AG04450 (cell line): ENCODE measurements at places on chromosomes 5 and 9. TPM values are rescaled to one million over a fixed set of nuclear protein-coding genes. Genes with fewer than 3 reads are reported as not detected.

The FOXD4L4 gene
- not detected in 2 replicates for polyA plus RNA-seq

The RASGRF2 gene
- polyA plus RNA-seq: 18.1 and 19.5 TPM in 2 replicates

The CDKN2B gene
- 10.2 and 10.7 TPM in 2 replicates for polyA plus RNA-seq

DNA sequence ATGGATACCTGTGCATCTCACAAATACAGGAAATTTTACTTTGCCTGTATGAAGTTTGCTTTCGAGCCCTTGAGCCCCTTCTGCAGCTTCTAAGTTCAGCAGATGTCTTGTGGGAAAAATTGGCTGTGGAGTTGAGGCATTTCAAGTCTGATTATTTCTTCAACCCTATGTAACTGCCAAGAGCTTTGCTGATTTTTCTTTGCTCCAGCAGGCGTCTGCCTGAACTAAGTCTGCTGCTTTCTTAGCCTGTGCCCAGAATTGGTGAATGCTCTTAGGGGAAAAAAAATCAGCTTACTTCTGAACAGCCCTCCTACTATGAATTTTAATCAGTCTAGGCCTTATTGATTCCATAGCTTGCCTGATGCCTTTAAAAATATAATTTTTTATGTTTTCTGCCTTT, 41.2 kb downstream of the RIC1 start:
- no peak for DNase-seq

GRCh38 chr5:119814655-119815054, 185.3 kb downstream of the FAM170A start:
- DNase-seq: no peak

- DNase-seq: peak; percentile 70
These were observed 341.4 kb downstream of the DIRAS2 start for GRCh38 chr9:90301277-90301653.

DNA sequence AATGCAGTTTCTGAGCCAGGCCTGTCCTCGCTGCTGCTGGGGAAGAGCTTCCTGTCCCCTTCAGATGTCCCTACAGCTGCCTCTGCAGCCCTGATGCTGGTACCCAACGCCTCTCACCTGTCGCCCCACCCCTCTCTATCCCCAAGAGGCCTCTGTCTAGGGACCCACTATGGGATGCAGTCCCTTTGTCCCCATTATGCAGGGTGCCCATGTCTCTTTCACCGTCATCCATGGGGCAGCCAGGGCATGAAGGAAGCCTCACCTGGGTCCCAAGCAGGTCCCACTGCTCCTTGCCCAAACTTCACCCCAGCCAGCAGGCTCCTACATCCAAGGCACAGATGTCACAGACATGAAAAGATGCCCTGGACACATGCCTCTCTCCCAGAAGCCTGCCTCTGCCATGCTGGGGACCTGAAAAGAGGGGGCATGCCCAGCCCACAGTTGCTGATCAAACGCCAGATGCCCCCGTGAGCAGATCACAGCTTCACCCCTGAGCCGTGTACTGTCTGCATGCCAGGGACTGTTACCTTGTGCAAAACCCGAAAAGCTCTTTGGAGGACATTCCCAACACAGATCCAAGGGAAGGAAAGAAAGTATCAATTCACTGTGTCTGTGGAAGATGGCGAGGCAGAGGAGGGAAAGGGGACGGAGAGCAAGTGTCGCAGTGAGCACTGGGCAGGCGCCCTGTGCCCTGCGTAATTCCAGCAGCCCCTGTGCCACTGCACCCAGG, 81.0 kb downstream of the ADAMTS2 start:
- no peak for DNase-seq

DNA sequence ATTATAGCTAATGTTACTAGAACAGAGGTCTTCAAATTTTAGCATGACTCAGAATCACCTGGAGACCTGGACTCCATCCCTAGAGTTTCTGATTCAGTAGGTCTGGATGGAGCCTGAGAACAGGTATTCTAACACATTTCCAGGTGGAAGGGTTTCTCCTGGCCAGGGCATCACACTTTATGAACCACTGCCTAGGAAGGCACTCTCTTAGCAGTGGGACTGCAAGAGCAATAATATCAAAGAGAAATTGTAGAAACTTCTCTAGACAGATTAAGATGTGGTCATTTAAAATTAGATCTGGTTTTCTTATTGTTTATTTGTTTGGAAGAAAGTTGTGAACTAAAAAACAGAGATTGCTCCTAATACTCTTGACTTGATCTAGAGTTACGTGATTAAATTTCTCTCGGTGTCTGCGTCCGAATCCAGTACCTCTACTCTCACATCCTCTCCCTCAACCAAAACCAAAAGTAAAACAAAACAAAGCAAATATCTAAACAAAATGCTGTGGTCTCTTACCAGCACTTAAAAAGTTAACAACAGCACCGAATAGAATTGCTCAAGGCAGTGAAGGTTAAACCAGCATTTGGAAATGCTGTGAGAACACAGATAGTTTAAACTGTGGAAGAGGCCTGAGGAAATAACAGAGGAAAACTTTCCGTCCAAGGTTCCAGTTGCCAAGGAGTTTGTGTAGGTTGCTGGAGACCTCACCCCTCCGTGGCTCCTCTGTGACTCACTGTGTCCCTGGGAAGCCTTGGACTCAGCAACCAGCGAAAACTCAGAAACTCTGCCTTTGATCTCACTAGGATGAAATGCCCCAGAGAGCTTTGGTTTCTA, 193.4 kb downstream of the ARRDC3 start:
- no peak for DNase-seq

DNA sequence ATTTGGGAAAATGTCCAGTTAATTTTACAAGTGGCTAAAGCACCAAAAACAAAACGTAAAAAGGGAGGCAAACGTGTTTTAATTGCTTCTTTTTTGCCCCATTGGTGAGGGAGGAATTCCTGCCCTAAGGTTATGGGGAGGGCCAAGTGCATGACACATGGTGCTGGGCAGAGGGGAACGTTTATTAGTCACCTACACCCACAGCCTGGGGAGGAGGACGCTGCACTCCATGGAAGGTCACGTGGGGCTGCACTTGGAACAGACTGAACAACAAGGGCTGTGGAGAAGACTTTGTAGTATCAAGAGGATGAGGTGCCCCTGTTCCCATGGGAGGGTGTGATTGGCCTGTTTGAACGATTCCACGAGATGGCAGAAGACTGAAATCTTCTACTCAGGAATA, 13.7 kb upstream of the ADAMTS16 start:
- no peak for DNase-seq

- DNase-seq: no peak
These were observed 25.9 kb upstream of the TESK1 start for GRCh38 chr9:35579130-35579529.
